Activated CD8-positive, alpha-beta memory T cell treated with anti-CD3 and anti-CD28 coated beads for 1 hour (primary cell): ENCODE measurements at places on chromosomes 11 and 22.

DNA sequence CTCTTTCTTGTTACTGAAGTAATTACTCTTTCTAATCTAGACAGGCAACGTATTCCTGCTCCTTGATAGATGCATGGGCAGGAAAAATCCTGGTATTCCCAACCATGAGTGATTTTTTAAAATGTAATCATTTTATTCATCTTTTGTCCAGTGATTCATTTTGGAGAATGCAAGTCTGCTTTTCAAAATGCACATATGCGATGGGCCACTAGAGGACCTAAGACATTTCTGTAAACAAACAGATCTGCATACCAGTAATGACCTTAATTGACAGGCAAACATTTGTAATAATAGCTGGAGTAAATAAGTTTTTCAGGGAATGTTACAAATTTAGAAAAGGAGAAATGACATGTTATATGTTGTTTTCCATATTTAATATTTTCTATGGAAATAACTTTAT is 1167.6 kb downstream of the JRKL start:
- no peak for DNase-seq

GRCh38 chr11:8310743-8311298 is 47.1 kb upstream of the LMO1 start:
- DNase-seq = no peak

- no peak for DNase-seq
Measured at GRCh38 chr22:26339755-26340154, 89.3 kb upstream of the ASPHD2 start.

DNA sequence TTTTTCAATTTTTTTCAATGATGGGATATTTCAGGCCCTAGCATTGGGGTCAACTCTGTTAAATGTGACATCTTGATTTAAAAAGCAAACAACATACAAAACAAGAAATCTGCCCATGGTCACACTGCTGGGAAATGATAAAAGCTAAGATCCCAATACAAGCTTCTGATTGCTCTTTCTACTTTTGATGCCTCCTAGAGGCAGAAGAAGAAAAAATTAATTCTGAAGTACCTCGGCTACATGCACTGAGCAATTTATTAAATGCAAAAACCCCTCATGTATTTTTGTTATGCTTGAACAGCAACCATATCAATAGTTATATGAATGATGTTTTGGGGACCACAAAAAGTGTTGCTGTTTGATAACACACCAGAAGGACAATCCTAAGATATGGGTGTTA is 342.1 kb upstream of the NARS2 start:
- DNase-seq = no peak

DNA sequence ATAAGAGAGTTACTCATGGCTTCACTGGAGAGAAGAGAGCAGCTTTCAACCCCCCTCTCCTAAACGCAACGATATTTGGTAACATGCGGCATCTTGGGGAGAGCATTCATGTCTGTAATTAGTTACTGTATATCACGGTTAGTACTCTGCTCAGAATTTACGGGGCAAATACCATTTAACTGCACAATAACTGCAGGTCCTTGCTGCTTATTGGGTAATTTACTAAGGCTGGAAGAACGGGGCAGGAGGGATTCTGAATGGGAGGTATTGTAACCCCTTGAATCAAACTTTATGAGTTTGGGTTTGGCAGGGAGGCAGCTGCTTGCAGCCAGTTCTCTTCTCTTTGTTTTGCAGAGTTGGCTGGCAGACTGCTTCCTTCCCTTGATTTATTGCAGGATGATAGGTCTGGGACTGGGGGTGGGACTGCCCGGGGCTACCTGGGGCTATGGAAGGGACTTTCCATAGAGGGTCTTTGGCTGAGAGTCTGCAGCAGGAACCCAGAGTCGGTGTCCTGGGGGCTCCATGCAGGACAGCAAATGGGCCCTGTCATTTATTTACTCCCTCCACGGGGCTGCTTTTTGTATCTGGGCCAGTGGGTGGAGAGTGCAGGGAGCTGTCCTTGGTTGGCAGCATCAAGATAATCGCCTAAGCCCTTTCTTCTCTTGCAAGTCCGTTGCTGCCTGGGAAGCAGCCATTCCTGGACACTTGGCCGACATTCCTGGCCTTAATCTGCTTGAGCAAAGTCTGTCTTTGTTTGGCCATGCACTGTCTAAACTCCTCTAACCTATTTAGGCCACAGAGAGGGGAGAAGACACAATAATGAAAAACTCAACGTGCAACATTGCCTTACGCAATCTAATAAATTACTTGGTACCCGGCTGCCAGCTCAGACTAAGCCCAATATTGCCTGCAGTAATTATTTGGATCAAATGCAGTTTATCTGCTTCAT is 188.9 kb downstream of the ST3GAL4 start:
- DNase-seq = no peak

- DNase-seq = no peak
Measured at GRCh38 chr11:47296045-47296444, 26.1 kb downstream of the MADD start.

DNA sequence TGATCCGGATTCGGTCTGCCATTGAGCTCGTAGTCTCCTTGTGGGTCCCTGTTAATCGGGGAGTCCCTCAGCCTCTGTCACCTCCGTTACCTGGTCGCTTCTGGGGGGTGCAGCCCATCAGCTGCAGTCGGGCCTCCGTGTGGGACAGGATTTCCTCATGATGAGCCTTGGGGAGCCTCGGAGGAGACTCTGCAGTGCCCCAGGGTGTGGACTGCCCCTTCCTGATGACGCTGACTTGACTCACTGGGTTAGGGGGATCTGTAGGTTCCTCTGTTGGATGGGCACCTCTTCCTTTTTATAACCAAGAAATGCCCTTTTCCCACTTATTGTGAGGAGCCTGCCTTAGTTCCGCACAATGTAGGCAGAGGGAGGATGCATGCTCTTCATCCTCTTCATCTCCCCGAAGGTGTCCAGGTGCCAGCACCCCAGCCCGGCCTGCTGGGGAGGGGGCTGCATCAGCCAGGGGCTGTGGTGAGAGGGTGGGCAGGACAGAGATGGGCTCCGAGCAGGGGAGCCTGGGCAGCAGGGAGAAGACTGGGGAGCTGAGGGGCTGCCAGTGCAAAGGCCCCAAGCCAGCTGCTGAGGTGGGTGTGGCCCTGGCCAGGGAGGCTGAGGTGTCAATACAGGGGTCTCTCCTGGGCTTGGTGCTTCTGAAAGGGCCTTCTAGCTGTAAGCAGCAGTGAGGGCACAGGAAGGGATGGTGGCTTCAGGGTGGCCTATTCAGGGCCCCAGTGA is 13.5 kb upstream of the TTLL8 start:
- DNase-seq = no peak

- no peak for DNase-seq
Measured at GRCh38 chr11:64809781-64810241, 540 bp downstream of the MEN1 start.

DNA sequence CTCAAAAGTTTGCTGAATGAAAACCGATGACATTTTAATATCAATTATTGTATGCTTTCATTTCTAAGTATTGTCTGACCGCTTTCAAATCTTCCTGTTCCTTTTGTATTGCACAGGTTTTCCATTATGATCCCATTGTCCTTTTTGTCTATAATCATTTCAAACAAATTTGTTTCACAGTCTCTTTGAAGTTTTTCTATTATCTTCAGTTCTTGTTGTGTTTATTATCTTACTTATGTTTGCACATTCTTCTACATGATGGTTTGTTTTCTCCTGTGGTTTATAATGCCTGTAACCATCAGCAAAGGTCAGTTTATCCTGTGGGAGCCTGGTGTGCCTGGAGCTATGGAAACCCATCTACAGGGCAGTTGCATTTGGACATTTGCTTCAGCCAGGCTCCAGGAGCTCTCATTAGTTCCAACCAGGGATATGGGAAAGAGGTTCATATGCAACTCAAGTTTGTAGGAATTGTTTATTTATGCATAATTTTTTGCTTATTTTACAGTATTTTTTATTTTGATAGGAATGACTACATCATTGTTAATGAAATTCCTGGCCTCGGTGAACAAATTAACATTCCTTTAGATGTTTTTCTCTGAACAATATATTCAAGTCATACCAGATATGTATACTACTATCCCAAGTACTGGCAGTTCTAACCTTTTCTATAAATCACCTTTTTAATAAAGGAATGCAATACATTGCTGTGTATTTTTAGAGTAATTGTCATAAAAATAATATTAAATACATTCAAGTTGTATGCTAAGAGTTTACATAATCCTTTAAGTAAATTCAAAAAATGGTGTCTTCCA is 179.2 kb downstream of the SBF2 start:
- no peak for DNase-seq

GRCh38 chr11:22879630-22880029 is 19.4 kb upstream of the CCDC179 start:
- DNase-seq = no peak

- no peak for DNase-seq
Measured at GRCh38 chr11:105574974-105575373, 34.9 kb upstream of the GRIA4 start.

- DNase-seq = no peak
Measured at GRCh38 chr11:3128356-3129180, 36.5 kb downstream of the OSBPL5 start.

GRCh38 chr11:12133547-12134235 is 23.3 kb downstream of the MICAL2 start:
- no peak for DNase-seq

- DNase-seq = no peak
Measured at GRCh38 chr22:44463151-44463550, 34.9 kb downstream of the RTL6 start.

DNA sequence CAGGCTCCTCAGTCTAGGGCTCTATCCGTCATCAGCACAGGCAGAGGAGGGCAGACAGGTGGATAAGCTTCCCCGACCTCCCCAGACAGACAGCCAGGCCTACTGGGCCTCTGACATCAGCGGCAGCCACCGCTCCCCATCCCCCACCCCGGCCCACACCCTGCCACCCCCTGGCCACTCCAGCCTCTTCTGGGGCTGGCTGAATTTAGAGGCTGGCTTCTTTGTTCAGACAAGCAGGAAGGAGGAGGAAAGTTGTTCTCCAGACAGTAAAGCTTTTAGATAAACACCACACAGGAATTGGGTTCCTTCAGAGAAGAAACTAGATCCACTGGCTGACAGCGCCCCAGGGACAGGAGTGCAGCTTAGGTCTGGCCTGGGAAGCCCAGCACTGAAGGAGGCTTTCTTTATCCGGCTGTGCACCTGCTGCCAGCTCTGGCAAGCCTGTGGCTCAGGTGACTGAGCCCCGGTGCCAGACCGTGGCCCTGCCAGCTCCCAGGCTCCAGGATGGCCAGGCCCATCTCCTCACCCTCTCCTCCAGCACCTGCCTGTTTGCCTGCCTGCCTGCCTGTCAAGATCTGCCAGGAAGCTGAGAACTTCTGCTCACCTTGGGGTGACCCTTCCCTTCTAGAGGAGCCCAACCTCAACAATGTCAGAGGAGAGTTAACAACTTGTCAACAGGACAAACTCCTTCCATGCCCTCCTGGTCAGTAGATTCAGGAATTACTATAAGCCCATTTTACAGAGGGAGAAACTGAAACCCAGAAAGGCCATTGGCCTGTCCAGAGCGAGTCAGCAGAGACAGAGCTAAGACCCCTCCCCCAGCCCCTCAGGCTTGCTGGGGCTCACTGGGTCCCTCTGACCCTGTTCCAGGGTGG is 44.0 kb upstream of the KLHL35 start:
- DNase-seq = no peak

GRCh38 chr11:112016765-112017376 is 8.3 kb upstream of the DLAT start:
- no peak for DNase-seq

DNA sequence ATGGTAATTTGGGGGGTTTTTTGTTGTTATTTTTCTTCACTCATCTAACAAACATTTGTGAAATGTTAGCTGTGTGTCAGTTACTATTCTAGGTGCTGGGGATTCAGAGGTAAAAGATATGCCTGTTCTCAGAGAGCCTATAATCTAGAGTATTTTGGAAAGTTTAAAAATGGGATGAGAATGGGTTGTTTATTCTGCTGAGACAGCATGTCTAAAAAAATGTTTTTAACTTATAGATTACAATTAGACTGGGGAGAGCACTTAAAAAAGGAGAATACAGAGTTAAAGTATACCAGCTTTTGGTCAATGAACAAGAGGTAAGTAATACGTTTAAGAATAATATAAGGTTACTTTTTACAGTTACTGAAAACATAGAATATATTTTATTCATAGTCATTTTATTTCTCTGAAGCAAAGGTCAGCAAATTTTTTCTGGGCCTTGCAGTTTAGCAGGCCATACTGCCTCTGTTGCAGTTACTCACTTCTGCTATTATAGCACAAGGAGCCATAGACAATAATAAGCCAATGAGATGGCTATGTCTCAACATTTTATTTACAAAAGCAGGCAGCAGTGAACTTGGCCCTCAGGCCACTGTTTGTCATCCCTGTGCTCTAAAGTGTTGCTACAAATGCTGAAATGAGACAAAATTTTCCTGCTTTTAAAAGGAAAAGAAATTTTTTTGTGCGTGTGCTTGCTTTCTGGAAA is 60.0 kb downstream of the DKK3 start:
- DNase-seq = no peak

GRCh38 chr22:30217698-30218560 is 28.6 kb downstream of the LIF start:
- no peak for DNase-seq

DNA sequence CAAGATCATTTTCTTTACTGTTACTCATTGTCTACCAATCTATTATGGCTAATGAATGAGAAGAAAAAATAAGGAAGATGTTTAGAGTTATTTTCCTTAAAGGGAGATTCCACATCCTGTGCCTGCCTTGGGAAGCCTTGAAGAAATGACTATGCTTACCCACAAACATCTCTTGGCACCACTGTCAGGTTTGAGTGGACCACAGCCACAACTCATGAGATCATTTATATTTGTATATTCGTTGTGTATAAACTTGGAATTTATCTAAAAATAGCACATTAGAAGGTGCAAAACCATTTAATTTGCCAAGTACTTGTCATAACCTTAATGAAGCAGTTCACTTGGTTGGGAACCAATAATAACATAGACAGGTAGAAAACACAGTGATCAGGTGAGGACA is 740.8 kb downstream of the DLG2 start:
- DNase-seq = no peak

DNA sequence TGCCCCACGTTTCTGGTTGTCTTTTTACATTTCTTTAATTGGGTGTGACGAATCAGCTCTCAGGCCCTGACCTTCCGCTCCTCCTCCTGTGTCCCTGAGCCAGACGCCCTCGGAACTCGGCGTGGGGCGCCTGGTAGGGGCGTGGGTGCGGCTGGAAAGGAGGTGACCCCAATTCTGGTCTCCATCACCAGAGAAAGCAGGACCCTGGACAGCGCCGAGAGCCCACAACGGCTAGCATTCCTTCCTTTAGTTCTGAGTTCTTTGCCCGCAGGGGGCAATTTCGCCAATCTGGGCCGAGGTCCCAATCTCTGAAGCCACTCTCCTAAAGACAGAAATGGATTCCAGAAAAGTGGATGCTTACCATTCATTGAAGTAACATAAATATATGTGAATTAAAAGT is 11.7 kb upstream of the RBMXL2 start:
- no peak for DNase-seq

DNA sequence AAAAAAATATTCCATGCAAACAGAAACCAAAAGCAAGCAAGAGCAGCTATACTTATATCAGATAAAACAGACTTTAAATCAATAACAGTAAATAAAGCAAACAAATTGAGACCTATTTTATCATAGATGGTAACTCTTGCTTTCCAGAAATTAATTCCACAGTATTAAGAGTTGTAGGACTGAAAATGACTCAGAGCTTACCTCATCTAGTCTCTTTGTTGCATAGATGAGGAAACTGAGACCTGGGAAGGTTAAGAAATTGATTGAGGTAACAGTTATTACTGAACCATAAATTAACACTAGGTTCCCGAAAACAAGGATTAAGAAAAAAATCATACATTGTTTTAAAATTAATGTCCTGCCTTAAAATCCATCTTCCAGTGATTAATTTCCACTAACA is 123.8 kb downstream of the PLEKHA7 start:
- no peak for DNase-seq
